CD4-positive, alpha-beta T cell (primary cell): ENCODE measurements at places on chromosomes 16 and 17. TPM values are rescaled to one million over a fixed set of nuclear protein-coding genes. Genes with fewer than 3 reads are reported as not detected.

USH1G gene
- not detected for total RNA-seq

MILR1 gene
- total RNA-seq, result not detected

KRTAP1-5 gene
- not detected for total RNA-seq

DNA sequence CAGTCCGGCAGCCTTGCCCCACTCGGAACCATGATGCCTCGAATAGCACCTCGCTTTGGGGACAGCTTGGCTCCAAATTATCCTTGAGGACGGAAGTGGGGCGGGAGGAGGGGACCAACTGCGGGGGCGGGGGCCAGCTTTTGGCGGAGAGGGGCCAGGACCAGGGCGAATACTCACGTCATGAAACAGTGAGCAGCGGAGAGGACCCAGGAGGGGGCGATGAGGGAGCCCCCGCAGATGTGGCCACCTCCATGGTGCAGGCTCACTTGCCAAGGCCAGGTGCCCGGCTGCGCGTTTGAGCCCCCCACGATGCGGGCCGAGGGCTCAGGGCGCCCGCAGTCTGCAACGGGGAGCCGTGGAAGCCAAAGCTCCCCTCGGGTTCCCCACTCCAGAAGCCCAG, 970 bp downstream of the PRSS36 start:
- DNase-seq, result no peak

DNA sequence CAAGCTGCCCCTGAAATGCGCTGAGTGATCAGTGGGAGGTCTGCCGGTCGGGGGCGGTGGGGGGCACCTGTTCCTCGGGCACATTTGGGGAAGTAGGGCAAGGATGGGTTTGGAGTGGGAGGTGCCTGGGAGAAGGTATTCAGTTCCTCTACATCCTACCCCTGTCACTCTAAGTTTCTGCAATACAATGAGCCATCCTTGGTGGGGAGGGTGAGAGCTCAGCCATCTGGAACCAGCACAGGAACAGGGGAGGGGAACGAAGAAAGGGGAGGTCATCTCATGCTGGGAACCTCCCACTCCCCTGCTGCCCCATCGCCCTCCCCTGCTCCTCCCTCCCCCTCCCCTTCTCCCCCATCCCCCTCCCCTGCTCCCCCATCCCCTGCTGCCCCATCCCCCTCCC, 4.2 kb downstream of the DPH1 start:
- DNase-seq, result no peak

DNA sequence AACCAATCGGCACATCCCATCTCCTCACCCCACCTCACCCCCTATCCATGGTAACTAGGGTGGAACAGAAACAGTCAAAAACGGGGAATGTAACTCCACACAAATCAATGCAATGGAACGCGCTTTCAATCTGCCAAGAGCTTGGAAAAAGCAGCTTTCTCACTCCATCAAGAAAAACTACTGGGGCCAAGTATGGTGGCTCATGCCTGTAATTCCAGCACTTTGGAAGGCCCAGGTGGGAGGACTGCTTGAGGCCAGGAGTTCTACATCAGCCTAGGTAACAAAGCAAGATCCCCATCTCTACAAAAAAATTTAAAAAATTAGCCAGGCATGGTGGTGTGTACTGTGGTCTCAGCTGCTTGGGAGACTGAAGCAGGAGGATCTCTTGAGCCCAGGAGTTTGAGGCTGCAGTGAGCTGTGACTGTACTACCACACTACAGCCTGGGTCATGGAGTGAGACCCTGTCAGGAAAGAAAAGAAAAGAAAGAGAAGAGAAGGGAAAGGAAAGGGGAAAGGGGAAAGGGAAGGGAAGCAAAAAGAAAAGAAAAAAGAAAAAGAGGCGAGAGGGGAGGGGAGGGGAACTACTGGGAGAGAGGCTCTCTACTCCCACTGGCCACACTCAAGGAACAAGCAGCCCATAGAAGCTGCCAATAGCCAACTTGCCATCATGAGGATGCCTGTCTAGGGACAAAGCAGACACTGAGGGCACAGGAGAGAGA, 38.9 kb downstream of the ARHGAP17 start:
- DNase-seq, result no peak
